ENCODE measurements at places on chromosomes 3 and 15.

- no peak for DNase-seq
Observed at GRCh38 chr3:98728672-98729071, 34.5 kb upstream of the ST3GAL6 start.

GRCh38 chr3:129336093-129336706, 57.5 kb downstream of the HMCES start:
- no peak for DNase-seq

DNA sequence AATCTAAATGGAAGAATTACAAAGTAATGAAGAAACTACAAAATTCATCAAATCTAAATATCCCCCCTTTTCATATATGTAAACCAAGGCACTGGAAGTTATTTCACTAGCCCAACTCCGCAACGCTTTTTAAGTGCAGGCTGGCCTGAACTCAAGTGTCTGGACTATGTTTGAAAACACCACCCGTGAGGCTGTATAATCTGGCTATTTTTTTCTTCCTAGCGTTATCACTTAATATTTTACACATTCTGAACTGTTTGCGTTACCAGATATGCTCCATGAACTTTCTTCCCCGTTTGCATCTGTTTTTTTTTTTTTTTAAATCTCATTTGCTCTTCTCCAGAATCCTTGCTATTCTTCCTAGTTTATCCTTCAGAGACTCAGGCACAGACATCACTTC, 619.5 kb upstream of the CBLB start:
- DNase-seq, result no peak

DNA sequence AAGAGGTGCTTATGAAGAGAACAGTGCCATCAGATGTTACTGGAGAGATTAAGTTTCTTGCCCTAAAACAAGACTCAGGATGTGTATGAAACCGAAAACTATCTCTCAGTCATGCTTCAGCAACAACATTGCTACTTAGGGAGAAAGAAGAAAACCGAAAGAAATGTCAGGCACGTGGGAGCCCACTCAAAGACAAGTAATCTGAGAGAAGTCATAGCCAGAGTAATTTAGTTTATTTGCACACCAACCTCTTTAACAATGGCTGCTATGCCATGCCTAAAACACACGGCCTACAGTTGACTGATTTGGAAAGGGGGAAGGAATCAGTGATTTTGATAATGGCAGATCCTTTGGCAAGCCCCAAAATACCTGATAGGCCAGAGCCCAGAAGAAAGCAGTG, 162.9 kb downstream of the TIGIT start:
- DNase-seq, result no peak

GRCh38 chr15:52037889-52038505, 19.0 kb downstream of the MAPK6 start:
- no peak for DNase-seq

DNA sequence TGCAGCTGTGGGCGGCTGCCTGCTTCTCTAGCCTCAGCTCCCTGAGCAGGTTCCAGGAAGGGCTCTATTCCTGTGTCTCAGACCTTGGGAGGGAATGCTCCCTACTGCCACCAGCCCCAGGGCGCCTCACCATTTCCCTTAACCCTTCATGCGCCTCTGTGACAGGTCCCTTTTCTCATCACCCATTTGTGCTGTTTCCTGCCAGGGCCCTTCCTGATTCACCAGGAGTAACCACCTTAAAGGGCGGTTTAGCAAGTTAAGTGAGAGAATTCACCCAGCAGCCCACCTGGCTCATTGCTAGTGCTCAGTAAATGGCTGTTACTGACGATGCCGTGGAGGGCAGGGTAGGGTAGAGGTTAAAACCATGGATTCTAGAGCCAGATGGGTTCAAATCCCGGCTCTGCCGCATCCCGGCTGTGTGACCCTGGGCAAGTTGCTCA, 87.8 kb downstream of the WNT7A start:
- no peak for DNase-seq

DNA sequence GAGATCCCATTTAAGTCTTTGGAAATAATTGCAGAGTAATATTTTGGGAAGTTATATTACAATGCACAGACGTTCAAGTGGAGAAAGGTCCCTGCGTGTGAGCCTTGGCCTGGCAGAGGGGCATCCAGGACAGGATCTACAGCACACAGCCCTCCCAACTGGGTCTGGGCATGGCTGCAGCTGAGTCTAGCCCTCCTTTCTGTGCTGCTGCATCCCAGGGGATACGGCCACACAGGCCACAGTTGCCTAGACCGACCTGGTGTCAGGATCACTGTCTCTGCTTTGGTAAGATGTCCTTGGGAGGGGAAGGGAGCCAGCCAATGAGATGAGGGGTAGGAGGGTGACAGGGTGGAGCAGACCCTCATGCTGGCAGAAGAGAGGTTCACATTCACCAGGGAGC, 46.1 kb downstream of the APBA2 start:
- no peak for DNase-seq

GRCh38 chr3:30826531-30826942, 67.9 kb downstream of the GADL1 start:
- DNase-seq, result no peak

DNA sequence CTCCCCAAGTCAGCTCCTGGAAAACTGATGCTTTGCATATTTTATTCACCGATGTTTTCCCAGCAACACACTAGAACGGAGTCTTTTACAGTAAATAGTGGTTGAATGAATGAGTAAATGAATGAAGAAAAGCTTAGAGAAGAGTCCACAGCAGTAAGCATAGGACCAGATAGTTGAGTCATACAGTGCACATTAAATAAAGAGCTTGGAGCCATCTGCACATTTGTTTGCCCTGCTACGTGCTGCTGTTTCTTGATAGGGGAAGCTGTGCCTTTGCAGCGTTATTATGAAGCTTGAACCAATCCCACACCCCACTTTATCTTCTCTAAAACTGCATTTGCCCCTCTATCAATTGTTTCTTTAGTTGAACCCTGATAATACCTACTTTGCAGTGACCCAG, 1.2 kb downstream of the FAM98B start:
- DNase-seq, result no peak

GRCh38 chr3:185400866-185401265, 37.9 kb downstream of the MAP3K13 start:
- no peak for DNase-seq

- no peak for DNase-seq
Observed at GRCh38 chr3:4756855-4757574, 222.2 kb upstream of the BHLHE40 start.
